ENCODE measurements at places on chromosomes 4 and X.
A peak's percentile ranks its signal among the peaks of the same experiment; 100 is the strongest.

GRCh38 chr4:152079543-152080293, 318.9 kb upstream of the GATB start:
- DNase-seq = no peak

DNA sequence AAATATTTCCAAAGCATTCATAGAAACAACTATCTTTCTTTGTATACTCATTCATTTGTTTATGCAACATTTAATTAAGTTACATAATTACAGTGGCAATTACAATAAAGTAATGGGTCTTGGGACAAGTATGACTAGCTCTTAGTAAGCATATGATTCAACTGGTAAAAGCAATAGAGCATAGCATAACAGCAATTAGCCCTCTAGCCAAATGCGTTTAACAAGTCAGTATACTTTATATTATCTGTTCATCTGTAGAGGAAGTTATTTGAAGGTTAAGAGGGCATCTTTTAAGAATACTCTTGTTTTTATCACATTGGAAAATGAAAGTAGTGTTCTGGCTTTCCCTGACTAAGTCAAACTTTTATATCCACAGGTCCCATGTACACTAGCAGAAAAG, 198.1 kb upstream of the UGT8 start:
- peak; percentile 69 for DNase-seq

GRCh38 chr4:158861281-158861680, 92.5 kb downstream of the FNIP2 start:
- no peak for DNase-seq

DNA sequence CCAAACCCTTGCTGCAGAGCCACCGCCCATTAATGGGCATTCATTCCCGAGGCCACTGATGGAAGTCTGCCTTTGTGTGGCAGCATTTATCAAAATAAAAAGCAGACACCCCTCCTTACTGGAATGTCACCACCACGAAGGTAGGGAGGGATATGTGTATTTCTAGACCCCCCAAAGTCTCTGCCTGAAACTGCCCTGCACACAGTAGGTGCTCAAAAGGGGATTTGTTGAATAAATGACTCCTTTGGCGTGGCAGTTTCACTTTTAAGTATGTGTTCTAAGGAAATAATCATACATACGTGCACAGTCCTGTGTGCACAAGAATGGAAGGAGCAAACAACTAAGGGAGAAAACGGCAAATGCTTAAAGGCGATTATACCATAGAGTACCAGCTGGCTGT, 23.6 kb upstream of the GLOD5 start:
- no peak for DNase-seq

DNA sequence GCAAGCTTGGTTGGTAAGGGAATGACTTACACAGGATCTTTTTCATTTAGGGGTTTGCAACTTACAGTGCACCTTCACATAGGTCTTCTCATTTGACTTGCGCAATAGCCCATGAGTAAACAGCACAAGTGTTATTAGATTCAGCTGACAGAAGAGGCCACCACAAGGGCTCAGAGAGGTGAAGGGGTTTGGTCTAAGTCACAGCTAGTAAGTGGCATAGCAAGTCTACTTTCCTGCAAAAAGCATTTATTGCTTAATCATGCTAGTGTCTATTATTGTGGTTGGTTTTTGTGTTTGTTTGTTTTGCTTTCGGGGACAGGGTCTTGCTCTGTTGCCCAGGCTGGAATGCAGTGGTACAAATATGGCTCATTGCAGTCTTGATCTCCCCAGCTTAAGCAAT, 83.3 kb downstream of the SPRY1 start:
- DNase-seq = no peak

- no peak for DNase-seq
Observed at GRCh38 chr4:155735496-155735895, 23.3 kb upstream of the GUCY1B1 start.

- no peak for DNase-seq
Observed at GRCh38 chr4:138757432-138757831, 258.1 kb upstream of the NOCT start.

DNA sequence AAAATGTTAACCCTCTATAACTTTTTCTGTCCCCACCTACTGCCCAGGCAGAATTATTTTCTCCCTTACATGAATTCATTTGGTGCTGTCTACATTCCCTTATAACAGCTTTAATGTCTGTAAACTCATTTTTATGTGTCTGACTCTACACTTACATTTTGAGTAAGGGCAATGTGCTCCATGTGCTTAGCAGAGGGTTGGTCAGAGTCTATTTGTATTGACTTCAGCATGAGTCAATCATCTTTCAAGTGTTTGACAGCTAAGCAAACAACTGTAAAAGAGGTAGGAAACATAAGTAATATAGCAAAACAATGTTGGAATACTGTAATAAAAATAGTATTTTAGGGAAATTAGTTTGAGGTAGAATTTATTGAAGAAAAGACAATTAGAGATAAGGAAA, 6.3 kb downstream of the IL15 start:
- DNase-seq = no peak

DNA sequence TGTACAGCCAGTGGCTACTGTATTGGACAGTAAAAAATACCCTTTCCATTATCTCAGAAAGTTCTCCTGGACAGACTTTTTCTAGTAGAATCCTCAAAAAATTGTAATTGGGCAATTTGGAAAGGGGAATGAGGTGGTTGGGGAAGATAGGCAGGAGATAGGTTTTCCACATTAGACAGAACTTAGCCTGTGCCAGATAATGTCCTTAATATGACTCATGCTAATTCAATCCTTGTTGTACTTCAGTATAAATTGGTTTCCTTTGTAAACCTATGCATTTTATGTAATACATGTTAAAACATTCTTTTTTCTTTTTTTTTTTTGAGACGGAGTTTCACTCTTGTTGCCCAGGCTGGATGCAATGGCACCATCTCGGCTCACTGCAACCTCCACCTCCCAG, 8.9 kb downstream of the EIF4E start:
- DNase-seq = no peak

DNA sequence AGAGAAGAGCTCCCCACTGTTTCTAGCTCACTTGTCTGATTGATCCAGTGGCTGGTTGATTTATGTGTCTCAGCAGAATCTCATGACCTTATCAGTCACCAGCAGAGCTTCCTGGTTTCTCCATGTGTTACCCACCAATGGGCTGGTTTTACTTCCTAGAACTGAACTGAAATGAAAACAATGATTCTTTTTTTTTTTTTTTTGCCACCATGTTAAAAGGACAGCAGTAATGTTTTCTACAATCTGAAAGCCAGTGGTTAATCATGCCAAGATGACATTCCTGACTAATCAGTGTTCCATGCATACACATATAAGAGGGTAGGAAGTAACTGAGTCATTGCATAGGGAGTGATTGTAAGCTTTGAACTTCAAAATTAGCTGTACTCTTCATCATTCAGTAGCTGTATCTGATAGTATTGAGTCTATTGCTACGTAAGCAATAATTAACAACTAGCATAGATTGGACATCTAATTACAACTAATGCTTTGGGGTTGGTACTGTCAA, 67.7 kb downstream of the SLC4A4 start:
- no peak for DNase-seq

GRCh38 chr4:80156410-80156809, 40.9 kb upstream of the PRDM8 start:
- DNase-seq = no peak

DNA sequence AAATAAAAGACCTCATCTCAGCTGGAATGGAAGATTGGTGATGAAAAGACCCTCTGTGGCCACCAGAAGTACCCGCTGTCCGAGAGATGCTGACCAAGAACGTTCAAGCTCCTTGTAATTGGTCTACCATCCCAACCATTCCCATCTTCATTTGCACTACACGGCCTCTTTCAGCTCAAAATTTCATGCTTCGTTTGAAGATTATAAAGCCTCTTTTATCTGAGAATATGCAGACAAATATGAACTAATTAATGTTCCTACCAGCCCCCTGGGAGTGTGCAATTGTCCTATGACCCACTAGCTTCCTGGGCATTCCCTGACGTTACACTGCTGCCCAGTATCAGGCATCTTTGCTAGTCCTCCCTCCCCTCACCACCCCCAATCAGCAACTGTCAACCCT, 583.7 kb downstream of the MID1IP1 start:
- DNase-seq = no peak

- no peak for DNase-seq
Observed at GRCh38 chr4:37860266-37860665, 30.6 kb upstream of the TBC1D1 start.

GRCh38 chrX:68304602-68305001, 128.7 kb downstream of the OPHN1 start:
- DNase-seq = no peak

DNA sequence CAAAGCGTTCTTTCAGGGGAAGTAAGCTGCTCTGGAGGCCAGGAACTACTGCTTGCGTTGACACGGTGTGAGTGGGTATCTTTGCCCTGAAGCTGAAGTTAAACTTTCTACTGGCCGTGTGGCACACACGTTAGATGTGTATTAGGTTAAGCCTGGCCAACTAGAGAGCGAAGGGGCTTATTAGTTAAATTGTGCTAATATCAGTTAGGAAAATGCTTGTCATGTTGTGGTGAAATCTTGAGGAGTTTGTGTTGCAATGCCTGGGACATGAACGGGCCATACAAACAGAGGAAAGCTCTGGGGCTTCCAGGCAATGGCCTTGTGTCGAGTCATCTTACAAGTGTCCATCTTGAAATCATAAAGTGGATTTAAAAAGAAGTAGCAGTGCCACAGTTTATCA, 62.6 kb downstream of the NSUN7 start:
- DNase-seq = no peak

DNA sequence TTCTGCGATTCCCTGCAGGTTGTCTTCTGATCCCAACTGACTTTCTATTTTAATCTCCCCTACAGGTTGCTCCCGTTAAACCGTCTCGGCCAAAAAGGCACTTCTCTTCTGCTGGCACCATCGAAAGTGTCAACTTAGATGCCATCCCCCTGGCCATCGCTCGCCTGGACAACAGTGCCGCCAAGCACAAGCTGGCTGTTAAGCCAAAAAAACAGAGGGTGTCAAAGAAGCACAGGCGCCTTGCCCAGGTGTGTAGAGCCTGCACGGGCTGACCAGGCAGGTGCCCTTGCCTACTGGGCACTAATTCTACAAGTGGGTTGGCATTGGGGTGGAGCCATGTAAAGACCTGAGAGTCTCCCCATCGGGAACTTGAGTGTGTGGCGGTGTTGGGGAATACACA, 74.2 kb downstream of the AASDH start:
- no peak for DNase-seq

- DNase-seq = no peak
Observed at GRCh38 chr4:76306882-76307659, 538 bp downstream of the STBD1 start.

DNA sequence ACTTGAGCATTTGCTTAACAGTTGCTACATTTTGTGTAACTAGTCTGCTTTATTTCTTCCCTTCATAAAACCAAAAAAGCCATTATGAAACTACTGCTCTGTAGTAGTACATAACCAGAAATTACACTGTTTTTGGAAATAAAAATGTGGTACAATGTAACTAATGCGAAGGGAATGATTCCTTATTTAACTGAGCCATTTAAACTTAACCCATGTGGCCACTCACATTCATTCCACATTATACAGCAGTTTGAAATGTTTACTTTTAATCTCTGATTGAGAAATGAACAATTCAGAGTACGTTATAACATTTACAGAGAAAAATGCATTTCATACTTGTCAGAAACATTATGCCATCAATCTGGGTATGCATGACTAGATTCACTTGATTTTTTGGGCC, 94.2 kb downstream of the NYX start:
- no peak for DNase-seq

DNA sequence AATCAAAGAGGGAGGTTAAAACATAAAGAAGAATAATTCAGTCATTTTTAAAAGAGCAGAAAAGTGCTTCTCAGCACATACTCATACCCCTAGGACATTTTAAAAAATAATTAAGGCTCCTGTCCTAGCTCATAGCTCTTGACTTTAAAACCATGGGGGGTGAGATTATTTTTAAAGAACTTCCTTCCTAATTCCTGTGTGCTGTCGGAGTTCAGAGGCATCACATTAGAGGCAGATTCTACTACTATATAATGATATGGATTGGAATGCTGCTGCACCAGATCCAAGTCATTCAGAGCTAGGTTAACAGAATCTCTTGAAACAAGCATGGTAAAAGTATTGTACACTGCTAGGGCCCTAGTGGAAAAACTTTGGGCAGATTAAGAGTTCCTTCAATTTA, 456.5 kb upstream of the ADGRL3 start:
- DNase-seq = no peak

- DNase-seq = no peak
Observed at GRCh38 chr4:103892586-103892985, 172.8 kb upstream of the TACR3 start.

GRCh38 chrX:15890463-15890862, 35.9 kb upstream of the AP1S2 start:
- DNase-seq = no peak

DNA sequence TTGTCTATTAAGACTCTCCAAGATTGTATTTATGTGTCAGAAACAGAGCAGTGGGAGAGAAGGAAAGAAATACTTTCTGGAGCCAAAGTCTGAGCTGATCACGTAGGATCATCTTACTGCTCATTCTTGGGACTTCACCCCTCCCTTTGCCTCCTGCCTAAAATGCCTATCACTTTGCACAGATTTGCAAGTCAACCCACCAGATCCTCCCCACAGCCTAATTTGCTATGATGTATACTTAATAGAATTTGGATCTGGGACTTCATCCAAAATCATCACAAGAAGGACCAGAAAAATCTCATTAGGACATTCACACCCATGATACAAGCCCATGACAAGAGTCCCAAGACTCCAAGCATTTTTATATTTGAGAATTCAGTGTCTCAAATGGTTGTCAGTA, 290.2 kb downstream of the FBXW7 start:
- DNase-seq = no peak

- DNase-seq = peak; percentile 58
Observed at GRCh38 chr4:33104273-33104672, 2384.1 kb downstream of the PCDH7 start.

- DNase-seq = no peak
Observed at GRCh38 chr4:22478426-22478825, 37.4 kb downstream of the ADGRA3 start.

DNA sequence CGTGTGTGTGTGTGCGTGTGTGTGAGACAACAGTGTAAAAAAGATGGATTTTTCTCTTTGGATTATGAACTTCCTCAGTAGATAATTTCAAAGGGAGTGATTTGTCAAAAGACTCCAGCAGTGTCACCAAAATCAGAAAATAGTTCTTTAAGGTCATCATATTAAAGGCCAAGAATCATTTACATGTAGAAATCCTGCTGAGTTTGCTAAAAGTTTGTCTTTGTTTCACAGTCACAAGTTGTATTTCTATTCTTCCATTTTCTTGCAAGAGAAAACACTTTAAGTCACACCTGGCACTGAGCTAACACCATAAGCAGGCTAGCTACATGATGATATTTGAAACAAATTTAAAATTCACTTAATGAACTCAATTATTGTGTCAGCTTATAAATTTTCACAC, 222.7 kb downstream of the PACRGL start:
- no peak for DNase-seq

DNA sequence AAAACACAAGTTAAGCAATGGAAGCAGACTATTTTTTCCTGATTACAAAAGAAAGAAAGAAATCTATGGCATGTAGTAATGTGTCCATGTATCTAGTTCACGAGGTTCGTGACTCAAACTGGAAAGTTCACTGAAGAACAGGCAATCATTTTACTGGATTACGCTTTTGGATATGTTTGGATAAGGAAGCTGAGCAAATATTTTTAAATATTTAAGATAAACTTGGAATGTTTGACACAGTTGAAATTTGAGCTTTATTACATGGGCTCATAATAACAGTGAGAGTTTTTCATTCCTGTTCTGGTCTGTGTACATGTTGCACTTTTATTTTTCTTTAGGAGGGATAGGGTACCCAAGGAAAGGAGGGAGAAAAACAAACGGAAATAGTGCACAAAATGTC, 244.2 kb upstream of the GK2 start:
- DNase-seq = no peak
